Activated T-helper 2 cell treated with anti-CD3 and anti-CD28 coated beads, Interferon-gamma antibody, Interleukin-2, Interleukin-4, amounts not matched to agents 10 μg/mL and 5 μg/mL and 100 μg/mL, durations not matched to agents 14 hours and 24 hours and 36 hours (primary cell): ENCODE measurements at places on chromosomes 6 and 20. TPM values are rescaled to one million over a fixed set of nuclear protein-coding genes. Genes with fewer than 3 reads are reported as not detected.

Gene TIAM2
- 41.4 and 46.0 TPM in 2 replicates for total RNA-seq

Gene SCUBE3
- total RNA-seq = not detected in 2 replicates

Gene KCNG1
- 2.2 and 2.3 TPM in 2 replicates for total RNA-seq

Gene BEND3
- total RNA-seq = 15.2 and 15.9 TPM in 2 replicates

Gene PRPH2
- total RNA-seq = not detected in 2 replicates

Gene PNLDC1
- total RNA-seq = 0.32 and 0.74 TPM in 2 replicates

Gene SALL4
- total RNA-seq = 1.8 and 2.3 TPM in 2 replicates

- DNase-seq = no peak
Measured at GRCh38 chr20:37202267-37202943, 23.1 kb upstream of the MROH8 start.

GRCh38 chr6:139112561-139112960, 22.3 kb upstream of the HECA start:
- no peak for DNase-seq

DNA sequence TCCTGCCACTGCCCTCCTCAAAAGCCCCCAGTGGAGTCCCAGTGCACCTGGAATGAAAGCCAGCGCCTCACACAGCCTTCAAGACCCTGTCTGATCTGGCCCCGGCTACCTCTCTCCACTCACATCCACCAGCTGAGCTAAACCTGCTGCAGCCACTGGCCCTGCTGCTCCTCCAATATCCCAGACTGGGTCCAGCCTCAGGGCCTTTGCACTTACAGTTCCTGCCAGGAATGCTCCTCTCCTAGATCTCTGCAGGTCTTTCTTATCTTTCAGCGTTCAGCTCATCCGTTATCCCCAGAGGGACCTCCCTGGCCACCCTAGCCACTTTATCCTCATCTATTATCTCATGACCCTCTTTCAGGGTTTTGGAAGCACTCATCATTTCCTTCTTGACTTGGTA, 68.8 kb downstream of the KCNB1 start:
- DNase-seq = no peak

- no peak for DNase-seq
Measured at GRCh38 chr6:49549691-49550491, 577 bp upstream of the C6orf141 start.

GRCh38 chr20:17671011-17671410, 11.0 kb downstream of the RRBP1 start:
- no peak for DNase-seq

GRCh38 chr6:134195164-134195906, 122.6 kb downstream of the SGK1 start:
- DNase-seq = no peak

DNA sequence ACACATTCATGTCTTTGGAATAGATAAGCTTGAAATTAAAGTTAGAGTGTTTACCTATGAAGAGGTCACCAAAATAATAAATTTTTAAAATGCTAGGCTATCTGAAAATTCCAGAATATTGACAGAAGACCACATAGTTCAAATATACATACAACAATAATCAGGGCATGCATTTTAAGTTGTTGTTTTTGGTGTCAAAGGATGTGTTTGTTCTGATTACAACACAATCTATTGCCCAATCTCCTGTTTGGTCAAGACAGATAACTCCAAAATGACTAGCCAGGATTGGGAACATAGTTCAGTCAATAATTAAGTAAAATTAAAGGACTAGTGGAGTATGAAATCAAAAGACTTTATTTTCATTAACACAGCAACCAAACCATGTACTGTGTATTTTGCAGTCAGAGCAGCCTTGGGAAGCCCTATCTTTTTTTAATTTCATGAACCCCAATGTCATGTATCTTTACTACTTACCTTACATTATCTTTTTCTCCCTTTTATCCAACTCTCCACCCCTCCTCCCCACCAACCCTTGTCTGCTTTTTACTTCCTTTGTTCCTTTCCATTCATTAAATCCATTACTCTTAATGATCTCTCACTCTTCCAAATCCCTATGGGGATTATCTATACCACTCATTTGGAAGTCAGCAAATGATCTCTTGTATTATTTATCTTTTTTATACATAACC, 111.2 kb downstream of the CDK19 start:
- DNase-seq = no peak

DNA sequence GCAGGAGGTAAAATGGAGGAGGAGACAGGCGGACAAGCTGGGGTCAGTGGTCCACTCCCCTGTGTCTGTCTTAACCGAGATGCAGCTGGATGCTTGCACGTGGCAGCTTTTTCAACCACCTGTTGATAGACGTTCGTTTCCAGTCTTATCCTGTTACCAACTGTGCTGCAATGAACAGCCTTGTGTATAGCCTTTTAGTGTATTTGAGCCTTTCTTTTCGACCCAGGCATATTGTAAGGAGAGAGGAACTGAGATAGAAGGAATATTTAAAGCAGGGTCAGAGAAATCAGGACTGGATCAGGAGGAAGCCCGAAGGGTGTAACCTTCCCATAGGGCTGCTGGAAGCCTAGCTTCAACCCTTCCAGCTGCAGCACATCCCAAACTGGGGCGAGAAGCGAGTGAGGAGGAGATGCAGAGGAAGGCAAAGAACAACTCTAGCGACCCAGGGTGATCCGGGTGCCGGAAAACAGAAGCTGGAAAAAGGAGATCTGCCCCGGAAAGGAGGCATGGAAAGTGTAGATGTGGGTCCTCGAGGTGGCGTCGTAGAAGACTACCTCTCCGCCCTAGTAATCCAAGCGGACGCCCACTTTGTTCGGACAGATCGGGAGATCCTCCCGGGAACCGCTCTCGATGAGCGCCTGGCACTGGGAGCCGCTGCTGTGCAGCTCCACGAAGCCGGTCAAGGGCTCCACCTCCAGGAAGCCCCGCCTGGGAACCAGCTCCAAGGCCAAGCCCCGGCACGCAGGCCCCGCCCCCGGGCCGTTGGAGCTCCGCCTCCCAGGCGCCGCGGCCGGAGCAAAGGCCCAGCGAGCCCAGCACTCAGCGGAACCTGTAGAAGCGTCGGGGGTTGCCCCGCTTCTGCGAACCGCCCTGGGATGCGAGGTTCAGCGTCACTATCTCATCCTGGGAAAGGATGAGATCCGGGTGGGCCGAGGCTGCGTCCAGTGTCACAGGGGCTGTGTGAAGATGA, 11.2 kb downstream of the TRIM31 start:
- peak; percentile 62 for DNase-seq

DNA sequence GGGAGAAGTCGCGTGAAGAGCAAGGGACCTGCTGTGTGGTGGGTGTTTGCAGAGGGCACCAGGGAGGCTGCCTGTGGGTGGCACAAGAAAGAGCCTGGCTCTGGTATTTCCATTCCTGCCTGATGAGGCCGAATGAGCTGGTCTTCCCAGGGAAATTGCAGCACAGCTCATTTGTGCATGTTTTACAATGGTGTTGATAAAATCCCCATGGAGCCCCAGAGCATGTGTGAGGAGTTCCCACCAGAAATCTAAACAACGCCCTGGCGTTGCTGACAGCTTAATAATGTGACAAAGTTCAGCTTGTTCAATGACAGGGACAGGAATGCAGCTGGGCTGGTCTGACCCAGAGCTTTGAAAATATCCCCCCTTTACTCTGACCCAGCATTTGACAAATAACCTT, 135.5 kb downstream of the CLIC5 start:
- no peak for DNase-seq

- DNase-seq = peak; percentile 38
Measured at GRCh38 chr20:1313236-1313964, 15.5 kb downstream of the SDCBP2 start.

GRCh38 chr20:4918473-4918872, 82.8 kb downstream of the SLC23A2 start:
- no peak for DNase-seq

GRCh38 chr6:43915986-43916923, 146.2 kb downstream of the VEGFA start:
- no peak for DNase-seq

- DNase-seq = no peak
Measured at GRCh38 chr6:163775313-163775712, 360.8 kb downstream of the QKI start.

DNA sequence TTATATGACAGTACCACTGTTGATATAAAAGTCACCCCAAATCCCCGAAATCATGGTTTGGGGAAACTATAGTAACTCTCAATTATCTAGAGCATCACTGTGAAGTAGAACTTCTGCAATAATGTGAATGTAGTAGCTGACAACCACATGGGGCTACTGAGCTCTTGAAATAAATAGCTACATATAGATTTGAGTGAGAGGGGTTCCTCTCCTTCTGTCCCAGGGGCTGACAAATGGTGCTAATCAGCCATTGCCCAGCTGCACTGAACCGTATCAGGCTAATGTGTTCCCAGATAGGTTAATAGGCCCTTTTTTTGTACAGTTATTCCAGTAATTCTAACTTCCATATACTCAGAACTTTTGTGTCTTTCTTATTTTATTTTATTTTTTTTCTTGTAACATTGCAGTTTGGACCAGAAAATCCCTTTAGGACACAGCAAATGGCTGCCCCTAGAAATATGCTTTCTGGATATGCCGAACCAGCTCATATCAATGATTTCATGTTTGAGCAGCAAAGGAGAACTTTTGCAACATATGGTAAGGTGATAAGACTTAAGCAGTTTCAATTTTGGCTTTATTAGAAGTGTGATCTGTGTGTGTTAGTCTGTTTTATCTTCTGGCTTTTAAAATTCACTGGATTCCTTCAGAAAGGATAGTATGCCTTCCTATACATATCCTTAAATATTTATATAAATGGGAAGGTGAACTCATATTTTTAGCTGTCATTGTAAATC, 21.1 kb downstream of the CDC40 start:
- no peak for DNase-seq

GRCh38 chr6:170035901-170036304, 255.0 kb downstream of the DLL1 start:
- DNase-seq = no peak

DNA sequence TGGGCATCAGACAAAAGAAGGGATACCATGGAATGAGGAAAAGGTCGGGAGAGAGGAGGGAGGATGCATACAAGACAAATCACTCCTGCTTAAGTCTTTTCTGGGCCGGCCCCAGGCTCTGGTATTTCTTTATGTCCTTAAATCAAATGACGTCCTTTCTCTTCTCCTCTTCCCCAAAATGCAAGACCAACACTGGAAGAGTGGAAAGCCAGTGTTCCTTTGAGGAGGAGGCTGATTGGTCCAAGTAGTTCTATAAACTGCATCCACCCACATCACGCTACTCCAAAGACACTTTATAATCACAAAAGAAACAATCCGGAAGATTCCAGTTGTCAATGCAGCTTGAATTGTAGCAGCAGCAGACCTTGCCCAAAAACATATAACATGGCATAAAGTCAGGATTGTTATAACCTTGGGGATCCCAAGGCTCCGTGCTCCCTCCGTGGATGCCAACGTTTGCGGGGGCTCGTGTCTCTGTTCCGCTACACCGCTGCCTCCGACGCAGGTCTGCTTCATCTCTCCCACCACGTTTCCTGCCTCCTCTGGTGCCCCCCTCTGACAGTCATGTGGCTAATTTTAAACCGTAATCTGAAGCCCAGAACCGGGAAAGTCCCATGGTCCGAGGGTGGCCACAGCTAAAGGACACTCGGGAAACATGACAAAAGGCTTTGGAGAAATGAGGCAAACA, 47.1 kb downstream of the MCUR1 start:
- DNase-seq = no peak

DNA sequence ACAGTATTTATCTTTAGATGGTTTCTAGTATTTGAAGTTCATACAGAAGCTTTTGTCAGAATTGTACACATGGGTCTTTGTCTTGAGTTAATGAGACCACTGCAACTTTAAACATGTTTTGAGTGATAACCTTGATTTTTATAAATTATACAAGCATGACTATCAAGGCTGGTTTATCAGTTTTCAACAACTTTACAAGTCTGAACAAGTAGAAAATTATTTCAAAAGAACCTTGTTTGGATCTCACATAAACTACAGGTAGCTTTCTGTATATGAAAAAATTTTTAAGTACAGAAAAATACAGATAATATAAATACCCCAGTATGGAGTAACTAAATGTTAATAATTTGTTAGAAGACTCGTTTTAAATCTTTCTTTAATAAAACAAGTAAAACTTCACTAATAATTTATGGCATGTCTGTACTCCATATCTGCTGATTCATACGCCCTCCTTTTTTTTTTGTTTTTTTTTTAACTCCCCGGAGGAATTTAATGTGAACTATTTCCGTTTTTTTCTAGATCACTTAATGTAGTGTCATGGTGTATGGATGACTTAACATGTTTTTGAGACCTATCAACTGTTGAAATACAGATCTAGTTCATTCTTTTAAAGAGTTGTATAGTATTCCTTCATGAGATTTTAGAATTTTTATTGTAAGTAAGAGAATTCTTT, 18.3 kb downstream of the VAPB start:
- no peak for DNase-seq

- no peak for DNase-seq
Measured at GRCh38 chr20:35592339-35592974, 23.2 kb upstream of the SPAG4 start.

GRCh38 chr6:92538926-92539325, 880.4 kb downstream of the EPHA7 start:
- DNase-seq = no peak

DNA sequence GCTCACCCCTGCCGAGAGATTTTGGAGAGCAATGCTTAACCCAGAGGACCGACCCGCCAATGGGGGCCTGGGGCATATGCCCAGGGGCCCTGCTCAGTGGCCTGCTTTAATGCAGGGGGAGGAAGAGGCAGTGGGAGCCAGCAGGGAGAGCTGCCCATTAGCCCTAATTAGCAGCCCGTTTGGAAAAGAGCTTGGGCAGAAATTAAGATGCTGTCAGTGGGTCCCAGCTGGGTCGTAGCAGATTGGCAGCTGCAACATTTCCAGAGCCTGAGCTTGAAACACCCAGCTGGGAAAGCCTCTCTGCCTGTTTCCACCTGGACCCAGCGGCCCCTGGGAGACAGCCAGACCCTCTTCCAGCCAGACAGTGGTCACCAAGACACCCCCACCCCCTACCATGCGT, 39.5 kb downstream of the CD40 start:
- no peak for DNase-seq

- no peak for DNase-seq
Measured at GRCh38 chr6:147160593-147160992, 43.6 kb upstream of the STXBP5 start.

- no peak for DNase-seq
Measured at GRCh38 chr6:89494131-89494793, 61.3 kb downstream of the ANKRD6 start.

GRCh38 chr6:150090328-150090727, 21.4 kb upstream of the ULBP3 start:
- no peak for DNase-seq

DNA sequence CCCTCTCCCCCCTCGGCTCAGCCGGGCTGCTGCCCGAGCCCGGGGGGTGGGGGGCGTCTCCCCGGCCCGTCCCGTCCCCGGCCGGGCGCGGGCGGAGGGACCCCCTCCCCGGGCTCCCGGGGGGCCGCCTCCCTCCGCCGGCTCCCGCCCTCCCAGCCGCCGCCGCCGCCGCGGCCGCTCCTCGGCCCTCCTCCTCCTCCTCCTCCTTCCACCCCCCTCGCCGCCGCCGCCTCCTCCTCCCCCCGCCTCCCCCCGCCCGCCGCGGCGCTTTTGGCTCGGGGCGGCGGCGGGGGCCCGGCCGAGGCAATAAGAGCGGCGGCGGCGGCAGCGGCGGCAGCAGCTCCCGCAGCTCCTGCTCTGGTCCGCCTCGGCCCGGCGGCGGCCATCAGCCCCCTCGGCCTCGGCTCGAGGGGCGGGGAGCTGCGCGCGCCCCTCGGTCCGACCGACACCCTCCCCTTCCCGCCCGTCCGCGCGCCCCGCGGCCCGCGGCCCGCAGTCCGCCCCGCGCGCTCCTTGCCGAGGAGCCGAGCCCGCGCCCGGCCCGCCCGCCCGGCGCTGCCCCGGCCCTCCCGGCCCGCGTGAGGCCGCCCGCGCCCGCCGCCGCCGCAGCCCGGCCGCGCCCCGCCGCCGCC, 38.7 kb downstream of the GNAS start:
- DNase-seq = peak; percentile 66

GRCh38 chr6:89239338-89239737, 22.2 kb upstream of the GABRR1 start:
- DNase-seq = peak; percentile 10
